Activated CD8-positive, alpha-beta T cell treated with anti-CD3 and anti-CD28 coated beads for 36 hours (primary cell): ENCODE measurements at places on chromosomes 4 and X.

DNA sequence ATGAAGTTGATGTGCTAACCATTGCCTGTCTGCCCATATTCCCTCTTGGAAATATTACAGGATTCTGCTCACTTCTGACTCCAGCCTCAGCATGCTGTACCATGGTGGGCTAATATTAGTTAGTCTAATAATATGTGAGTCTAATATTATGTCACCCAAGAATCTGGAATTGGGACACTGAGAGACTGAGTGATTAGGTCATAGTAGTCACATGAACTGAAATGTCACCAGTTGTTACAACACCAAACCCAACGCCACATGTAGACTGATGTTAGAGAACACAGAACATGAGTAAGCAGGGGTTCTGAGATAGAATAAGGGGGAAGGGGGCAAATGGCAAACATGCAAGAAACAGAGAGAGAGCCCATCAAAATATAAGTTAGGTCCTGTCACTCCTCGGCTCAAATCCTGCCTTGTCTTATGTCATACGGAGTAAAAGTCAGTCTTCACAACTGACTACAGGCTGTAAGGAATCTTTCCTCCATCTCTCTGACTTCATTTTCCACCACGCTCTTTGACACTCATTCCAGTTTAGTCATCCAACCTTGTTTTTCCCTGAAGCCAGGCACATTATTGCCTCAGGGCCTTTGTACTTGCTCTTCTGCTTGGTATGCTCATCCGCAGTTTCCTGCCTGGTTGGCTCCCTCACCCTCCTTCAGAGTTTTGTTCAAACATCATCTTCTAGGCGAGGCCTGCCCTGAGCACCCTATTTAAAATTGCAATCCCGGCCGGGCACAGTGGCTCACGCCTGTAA, 9.6 kb upstream of the SLAIN2 start:
- peaks cover 10% of the 10 kb centered on the region for H3K4me1 ChIP-seq
- no peaks in the 10 kb centered on the region for H3K36me3 ChIP-seq
- peaks cover 4% of the 10 kb centered on the region for H3K27me3 ChIP-seq
- DNase-seq, result no peak

DNA sequence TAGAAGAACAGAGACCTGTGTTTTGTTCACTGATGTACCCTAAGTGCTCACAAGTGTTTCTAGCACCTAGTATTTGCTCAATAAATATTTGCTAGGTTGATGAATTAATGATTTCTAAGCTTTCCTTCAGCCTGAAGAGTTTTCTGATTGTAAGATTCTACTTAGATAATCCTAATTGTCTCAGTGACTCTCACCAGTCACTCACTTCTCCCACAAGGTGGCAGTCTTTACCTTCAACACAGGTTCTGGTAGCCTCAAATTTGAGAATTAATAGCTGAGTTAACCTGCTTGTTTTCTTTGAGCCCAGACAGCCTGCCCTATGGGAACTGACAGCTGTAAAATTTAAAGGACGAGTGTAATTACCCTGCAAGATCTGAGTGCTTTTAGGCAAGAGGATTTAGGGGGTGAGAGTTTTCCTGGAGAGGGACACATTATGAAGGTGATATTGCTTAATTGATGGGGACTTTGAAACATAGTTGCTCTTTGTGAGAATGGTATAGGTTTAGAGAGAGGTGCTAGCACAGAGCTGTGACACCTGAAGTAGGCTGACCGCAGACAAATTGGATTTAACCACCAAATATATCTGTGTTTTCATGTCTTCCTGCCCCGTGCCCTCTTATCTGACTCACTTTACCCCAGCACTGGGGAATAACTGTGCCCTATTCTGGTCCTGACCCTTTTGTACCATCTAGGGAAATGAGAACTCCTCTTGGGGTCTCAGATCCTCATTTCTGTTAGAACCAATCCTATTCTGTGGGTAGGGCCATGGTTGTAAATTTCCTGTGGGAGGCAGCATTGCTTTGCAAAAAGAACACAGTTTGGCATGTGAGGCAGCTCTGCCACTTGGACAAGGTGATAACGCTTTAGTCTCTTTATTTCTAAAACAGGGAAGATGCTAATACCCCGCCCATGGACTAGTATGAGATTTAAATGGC, 27.7 kb downstream of the CD38 start:
- peaks cover 2% of the 10 kb centered on the region for H3K36me3 ChIP-seq
- no peak overlapping the region for H3K4me3 ChIP-seq
- H3K4me1 ChIP-seq, result peaks cover 19% of the 10 kb centered on the region
- H3K27me3 ChIP-seq, result no peaks in the 10 kb centered on the region
- H3K27ac ChIP-seq, result no peak overlapping the region

GRCh38 chr4:1295405-1296055, 5.8 kb downstream of the MAEA start:
- no peak for DNase-seq
- H3K27me3 ChIP-seq, result no peaks in the 10 kb centered on the region
- peaks cover 54% of the 10 kb centered on the region for H3K4me1 ChIP-seq
- H3K4me3 ChIP-seq, result no peak overlapping the region
- H3K36me3 ChIP-seq, result peaks cover 21% of the 10 kb centered on the region

- DNase-seq, result no peak
- H3K4me1 ChIP-seq, result no peaks in the 10 kb centered on the region
- no peaks in the 10 kb centered on the region for H3K36me3 ChIP-seq
- no peak overlapping the region for H3K4me3 ChIP-seq
Measured at GRCh38 chr4:189440716-189441115, 500.0 kb upstream of the FRG1 start.

GRCh38 chr4:4726051-4726450, 133.4 kb upstream of the MSX1 start:
- no peak overlapping the region for H3K27ac ChIP-seq
- H3K4me1 ChIP-seq, result no peaks in the 10 kb centered on the region
- H3K4me3 ChIP-seq, result no peak overlapping the region

- no peak overlapping the region for H3K27ac ChIP-seq
- DNase-seq, result no peak
- no peaks in the 10 kb centered on the region for H3K4me1 ChIP-seq
- H3K4me3 ChIP-seq, result no peak overlapping the region
- no peaks in the 10 kb centered on the region for H3K27me3 ChIP-seq
- H3K36me3 ChIP-seq, result no peaks in the 10 kb centered on the region
Measured at GRCh38 chr4:52014903-52015302, 5.3 kb downstream of the LRRC66 start.

DNA sequence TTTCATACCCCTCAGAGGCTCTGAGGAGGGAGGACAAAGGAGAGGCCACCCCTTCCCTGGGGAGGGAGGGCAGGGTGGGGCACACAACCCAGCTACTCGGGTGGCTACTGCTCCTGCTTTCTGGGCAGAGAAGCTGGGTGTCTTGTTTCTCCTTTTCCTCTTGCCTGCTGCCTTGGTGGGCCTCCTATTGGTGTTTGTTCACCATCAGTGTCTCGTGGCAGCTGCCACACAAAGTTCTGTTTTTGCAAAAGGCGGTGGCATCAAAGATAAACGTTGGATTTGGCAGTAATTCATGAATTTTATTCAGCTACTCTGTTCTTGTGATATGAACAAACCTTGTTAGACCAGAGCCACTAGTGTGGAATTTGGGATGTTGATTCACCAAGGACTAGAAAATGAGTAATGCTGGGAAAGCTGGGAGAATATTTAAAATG, 153.0 kb upstream of the SCML1 start:
- H3K4me1 ChIP-seq, result peaks cover 3% of the 10 kb centered on the region
- H3K36me3 ChIP-seq, result no peaks in the 10 kb centered on the region
- peaks cover 2% of the 10 kb centered on the region for H3K27me3 ChIP-seq
- H3K4me3 ChIP-seq, result no peak overlapping the region
